Activated T-helper 17 cell treated with anti-CD3 and anti-CD28 coated beads, Interleukin-2, amount 50 U/mL, for 72 hours (primary cell): ENCODE measurements at places on chromosomes 6 and 20. TPM values are rescaled to one million over a fixed set of nuclear protein-coding genes. Genes with fewer than 3 reads are reported as not detected.

Gene WFDC12
- total RNA-seq: not detected

Gene HLA-DOA
- total RNA-seq: 7.8 TPM

Gene PNLDC1
- total RNA-seq: 0.74 TPM

Gene MUCL3
- not detected for total RNA-seq

Gene HTR1E
- total RNA-seq: not detected

Gene POM121L2
- not detected for total RNA-seq

Gene GSS
- 54.7 TPM for total RNA-seq

Gene METTL24
- not detected for total RNA-seq

Gene DLK2
- total RNA-seq: 2.8 TPM
